ENCODE measurements at places on chromosomes 6 and 20.
A peak's percentile ranks its signal among the peaks of the same experiment; 100 is the strongest.

GRCh38 chr20:33233129-33233774 is 2.5 kb upstream of the BPIFA1 start:
- DNase-seq: peak; percentile 56

DNA sequence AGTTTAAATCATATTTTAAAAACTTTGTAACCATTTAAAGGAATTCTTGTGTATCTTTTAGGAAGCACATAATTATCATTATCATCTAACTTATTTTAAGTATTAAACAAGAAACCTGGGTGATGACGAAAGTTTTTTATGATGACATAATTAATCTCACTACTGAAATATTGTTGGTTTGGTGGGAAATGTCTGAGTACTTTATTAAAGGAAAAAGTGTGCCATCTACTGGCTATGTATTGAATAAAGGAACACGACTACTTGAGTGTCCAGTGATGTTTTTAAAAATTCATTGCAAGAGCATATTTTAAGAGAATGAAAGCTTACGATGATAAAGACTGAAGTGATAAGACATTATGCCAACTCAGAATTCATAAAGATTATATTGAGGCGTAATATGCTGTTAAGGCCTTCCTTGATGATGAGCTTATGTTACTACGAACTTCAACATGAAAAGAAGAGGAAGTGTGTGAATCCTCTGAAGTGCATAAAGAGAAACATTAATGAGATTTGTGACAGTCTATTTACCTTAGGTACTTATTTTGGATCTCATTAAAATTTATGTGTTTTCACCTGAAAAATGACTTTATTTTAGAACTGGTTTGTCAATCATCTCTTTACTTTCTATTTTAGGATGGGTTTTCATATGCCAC is 12.0 kb upstream of the TRMT11 start:
- peak; percentile 75 for DNase-seq

GRCh38 chr20:63610581-63611435 is 16.1 kb downstream of the GMEB2 start:
- DNase-seq: no peak

GRCh38 chr6:10416516-10416862 is 1.6 kb upstream of the TFAP2A start:
- DNase-seq: no peak

GRCh38 chr20:51666126-51666525 is 102.1 kb downstream of the ATP9A start:
- no peak for DNase-seq

DNA sequence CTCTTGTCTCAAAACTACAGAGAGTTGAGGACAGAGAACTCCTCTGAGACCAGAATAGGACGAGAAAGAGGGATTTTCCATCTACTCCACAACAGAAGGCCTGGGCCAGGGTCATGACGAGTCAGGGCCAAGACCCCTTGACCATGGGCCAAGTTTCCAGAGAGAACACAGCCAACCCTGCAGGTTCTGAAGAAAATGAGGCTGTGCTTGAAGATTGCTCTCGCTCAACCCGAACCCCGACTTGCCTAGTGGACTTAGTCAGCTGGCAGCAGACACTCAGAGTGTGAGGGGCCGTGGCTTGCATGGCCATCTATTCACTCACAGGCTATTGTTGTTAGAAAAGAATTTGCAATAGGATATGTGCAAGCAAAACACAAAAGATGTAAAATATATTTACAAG is 54.5 kb downstream of the TMEM242 start:
- DNase-seq: no peak

DNA sequence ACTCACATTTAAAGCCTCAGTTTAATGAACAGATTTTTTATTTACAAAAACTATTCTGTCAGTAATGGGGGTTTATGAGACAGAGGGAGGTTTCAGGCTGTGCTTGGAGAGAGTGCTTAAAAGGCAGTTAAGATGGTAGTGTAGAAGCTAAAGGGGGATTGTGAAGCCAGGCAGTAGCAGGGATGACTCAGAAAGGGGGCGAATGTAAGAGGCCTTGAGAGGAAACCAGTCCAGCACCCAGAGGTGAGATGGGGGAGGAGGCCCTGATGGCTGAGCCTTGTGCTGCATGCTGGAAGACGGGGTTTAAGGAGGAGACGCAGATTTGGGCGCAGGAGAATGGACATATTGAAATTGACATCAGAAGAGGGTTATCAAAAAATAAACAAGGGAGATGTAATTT is 6.6 kb upstream of the SERPINB9 start:
- no peak for DNase-seq

DNA sequence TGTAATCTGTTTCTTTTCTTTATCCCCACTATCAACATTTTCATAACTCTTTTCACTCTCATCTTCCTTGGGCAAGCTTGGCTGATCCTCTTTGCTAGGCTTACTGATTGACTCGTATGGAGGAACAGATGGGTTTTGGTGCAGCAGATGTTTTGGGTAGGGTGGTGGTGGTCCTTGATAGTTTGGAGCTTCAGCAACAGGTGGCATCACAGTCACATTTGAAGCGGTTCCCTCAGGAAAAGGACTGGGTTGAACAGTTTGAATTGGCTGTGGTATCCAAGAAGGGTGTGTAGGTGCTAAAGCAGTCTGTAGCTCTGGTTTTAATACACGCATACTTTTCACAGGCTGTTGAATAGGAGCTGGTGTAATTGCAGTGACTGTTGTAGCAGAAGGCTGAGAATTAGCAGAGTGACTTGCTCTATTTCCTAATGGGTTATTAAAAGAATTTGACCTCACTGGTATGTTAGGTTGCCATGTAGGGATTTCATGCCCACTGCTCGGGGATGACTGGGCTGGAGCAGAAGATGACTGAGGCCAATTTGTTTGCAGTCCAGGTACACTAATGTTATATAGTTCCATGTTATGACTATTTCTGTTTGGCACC is 34.5 kb downstream of the LATS1 start:
- no peak for DNase-seq

GRCh38 chr6:1015825-1016224 is 296.1 kb upstream of the FOXQ1 start:
- DNase-seq: no peak

DNA sequence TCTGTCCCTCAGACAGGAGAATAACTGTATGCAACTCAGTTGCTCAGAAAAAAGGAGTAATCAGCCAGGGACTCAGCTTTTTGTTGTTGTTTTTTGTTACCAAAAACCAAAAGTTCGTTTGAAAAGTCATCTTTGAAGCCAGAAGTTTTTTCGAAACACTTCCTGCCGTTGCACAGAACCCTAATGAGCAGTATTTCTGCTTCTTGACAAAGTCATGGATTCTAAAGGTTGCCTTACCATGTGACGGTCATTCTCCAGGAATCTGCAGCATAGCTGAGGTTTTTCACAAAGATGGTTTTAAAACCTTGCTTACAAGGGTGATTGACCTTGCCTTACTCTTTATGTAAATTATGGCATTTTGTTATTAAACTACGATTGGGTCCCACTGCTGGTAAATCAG is 1.9 kb downstream of the RAB32 start:
- DNase-seq: no peak

- DNase-seq: no peak
These were observed 1130.1 kb downstream of the HACE1 start for GRCh38 chr6:103729658-103730057.

DNA sequence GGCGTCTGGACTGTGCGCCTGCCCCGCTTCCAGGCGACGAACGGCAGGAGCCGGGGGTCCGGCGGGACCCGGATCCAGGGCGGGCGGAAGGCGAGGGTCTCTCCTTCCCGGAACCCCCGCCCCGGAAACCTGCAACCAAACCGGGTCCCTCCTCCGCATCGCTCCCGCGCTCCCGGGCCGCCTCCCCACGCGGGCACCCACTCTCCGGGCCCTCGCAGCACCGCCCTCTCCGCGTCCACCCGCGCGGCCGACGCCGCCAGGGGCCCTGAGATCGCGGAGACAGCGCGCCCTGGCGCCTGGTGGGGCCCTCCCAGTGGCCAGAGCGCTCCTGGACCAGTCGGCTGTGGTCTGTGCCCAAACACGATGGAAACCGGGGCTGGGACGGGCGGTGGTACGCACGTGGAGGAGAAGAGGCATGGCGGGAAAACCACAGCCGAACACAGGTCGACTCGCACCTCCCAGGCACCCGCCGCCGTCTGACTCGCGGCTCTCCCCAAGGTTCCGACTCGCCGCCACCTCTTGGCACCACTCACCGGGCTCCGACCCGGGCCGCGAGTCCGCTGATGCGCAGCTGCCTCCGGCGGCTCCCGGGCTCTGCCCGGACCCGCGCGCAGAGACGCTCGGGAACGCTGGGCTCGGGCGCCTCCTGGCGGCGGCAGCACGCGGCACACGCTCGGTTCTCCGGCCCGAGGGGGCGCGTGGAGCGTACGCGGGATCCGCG is 7.9 kb downstream of the NKX2-2 start:
- DNase-seq: no peak

- DNase-seq: no peak
These were observed 120.1 kb upstream of the PHACTR3 start for GRCh38 chr20:59484228-59484627.

GRCh38 chr20:22629447-22629846 is 45.1 kb upstream of the FOXA2 start:
- DNase-seq: no peak

- DNase-seq: no peak
These were observed 66.3 kb downstream of the NCOA3 start for GRCh38 chr20:47568019-47568418.

GRCh38 chr6:18536591-18537055 is 149.5 kb downstream of the RNF144B start:
- no peak for DNase-seq

- no peak for DNase-seq
These were observed 13.5 kb upstream of the MOXD1 start for GRCh38 chr6:132414761-132415160.

DNA sequence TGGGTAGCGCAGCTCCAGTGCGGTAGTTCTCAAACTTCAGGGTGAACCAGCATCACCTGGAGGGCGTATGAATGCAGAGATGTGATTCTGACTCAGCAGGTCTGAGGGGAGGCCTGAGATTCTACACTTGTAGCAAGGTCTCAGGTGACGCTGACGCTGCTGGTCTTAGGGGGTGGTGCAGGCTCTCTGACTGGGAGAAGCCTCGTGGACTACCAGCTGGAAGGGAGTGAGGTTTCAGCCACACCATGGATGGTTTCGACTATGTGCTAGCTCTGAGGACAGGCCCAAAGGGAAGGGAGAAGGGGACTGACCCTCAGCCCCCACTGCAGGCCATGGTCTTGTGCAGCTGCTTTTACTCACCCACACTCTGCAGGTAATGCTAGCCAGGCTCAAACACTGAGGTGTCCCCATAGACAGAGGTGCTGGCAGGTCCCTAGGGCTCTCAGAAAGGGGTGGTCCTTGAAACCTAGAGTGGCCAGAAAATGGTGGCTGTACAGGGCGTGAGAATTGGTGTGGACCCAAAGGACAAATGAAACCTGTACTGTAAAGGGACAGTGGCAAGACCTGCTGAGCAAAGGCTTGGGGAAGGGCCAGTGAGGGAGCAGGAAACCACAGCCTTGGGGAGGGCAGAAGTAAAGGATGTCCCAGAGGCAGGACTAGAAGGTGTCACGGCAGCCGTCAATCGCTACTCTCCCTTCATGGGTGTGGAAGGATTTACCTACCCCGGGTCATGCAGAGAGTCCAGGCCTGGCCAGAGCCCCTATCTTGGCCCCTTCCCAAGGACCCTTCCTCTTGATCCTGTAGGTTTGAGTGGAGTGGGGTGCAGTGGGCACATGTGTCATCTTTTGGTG is 52.7 kb downstream of the EBF4 start:
- DNase-seq: no peak

DNA sequence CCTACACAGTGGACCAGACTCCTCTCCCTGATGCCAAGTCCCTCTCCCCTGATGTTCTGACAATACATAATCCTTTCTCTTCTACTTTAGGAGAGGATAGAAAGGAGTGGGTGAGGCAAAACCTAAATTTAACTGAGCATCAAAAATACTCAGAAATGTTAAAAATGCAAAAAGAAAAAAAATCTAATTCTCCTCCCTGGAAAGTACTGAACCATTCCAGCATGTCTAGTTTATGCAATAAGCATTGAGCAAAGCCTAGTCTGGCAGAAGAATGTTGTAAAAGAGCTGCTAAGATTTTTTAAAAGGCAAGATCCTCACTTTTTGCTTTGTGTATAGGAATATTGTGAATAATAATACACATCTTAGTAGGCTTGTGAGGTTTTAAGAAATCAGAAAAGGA is 116.6 kb upstream of the STXBP5 start:
- DNase-seq: no peak

DNA sequence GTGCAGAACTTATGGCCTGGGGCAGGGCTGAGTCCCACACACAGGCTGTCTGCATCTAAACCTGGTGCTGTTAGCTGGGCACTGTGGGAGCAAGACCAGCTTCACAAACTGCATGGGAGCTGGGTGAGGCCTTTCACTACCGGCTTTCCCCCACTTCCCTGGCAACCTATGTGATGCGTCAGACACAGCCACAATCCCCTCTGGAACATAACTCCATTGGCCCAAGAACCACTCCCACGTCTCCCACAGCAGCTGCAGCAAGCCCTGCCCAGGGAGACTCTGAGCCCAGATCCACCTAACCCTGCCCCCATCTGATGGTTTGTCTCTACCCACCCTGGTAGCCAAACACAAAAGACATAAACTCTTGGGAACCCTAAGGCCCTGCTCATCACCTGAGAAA is 9.3 kb downstream of the WDR27 start:
- no peak for DNase-seq

DNA sequence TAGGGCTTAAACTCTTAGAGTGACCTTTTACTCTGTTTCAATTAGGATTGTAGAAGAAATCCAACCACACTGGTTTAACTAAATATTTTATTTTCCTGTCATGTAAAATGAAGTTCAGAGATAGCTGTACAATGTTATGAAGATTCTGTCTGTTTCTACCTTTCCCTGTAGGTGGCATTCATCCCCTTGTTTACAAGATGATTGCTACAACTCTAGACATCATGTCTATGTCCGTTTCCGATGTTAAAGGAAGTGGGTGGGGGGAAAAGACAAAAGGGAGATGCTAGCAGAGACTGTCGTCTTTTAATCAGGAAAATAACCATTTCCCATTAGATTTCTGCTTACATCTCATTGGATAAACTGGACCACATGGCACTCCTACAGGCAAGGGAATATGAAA is 30.9 kb upstream of the RIMS1 start:
- peak; percentile 46 for DNase-seq

DNA sequence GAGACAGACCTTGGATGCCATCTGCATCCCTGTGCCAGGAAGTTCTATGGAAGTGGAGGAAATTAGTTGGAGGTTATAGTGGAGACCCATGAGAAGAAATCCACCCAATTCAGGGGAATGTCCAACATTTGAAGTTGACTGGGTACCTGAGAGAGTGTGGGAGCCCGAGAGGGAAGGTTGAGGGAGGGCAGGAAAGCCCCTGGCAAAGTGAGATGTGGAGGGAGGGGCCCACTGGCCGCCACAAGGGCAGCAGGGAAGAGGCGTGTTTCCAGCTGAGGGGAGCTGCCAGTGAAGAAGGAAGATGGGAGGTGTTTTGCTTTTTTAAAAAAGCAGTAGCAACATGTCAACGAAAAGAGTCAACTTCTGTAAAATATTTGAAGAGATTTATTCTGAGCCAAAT is 16.3 kb upstream of the SERPINB9 start:
- no peak for DNase-seq

- DNase-seq: no peak
These were observed 28.2 kb downstream of the SLC12A5 start for GRCh38 chr20:46056970-46057855.

DNA sequence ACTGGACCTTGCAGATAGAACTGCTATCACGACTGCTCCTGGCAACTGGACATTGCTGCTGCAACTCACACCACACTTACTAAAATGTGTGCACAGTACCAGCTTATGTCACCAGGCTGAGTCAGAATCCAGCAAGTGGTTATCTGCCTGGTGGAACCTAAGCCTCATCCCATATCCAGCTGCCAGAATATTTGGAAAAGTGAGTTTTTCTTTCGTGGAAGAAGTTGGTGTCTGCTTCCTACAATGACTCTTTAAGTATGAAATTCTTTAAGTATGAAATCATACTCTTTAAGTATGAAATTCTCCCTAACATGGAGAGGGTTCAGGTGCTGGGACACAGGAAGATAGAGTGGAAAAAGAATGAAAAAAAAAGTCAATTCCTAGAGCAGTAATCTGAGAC is 16.4 kb upstream of the POLR1H start:
- no peak for DNase-seq

Measured in G401 (cell line).